PC-9 (cell line): ENCODE measurements at places on chromosomes 4 and X.

DNA sequence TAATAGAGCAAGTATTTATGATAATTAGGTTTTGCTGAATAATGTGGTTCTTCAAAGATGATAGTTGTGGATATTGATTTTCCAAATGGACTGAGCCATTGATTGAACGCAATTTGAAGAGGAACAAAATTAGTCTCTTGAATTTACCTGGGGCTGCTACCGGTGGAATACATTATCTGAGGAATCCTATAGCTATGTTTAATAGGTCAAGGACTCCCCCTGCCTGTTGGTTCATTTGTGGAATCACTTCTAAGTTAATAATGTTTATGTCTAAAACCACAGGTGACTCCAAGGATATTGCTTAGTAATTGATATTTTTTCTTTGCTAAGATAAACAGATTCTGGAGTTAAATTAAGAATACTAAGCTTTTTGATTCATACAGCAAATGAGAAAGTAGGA, 576.0 kb upstream of the PABPC4L start:
- no peaks in the 10 kb centered on the region for H3K27me3 ChIP-seq
- H3K27ac ChIP-seq: no peak overlapping the region
- DNase-seq: no peak
- H3K4me3 ChIP-seq: no peak overlapping the region
- H3K36me3 ChIP-seq: no peaks in the 10 kb centered on the region
- no peaks in the 10 kb centered on the region for H3K4me1 ChIP-seq

DNA sequence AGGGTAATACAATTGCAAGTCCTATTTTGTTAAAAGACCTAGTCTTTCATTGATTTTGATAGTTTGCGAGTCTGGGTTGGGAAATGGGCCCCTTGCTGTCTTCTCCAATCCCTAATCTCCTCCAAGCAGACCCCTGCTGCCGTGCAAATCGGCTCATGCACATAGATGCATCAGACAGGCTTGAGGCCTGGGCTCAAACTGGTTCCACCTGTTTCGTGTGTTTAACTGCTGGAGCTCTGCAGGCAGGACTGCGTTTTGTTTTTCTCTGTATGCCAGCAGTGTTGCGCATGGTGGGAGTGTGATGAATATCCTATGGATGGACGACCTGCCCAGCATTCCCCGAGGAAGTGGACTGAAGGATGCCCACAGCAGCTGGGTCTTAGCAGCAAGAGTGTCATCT, 133.9 kb downstream of the PDGFRA start:
- H3K4me3 ChIP-seq: no peak overlapping the region
- no peaks in the 10 kb centered on the region for H3K4me1 ChIP-seq
- no peaks in the 10 kb centered on the region for H3K27me3 ChIP-seq

GRCh38 chr4:31383767-31384166, 663.6 kb downstream of the PCDH7 start:
- H3K27me3 ChIP-seq: no peaks in the 10 kb centered on the region
- no peak overlapping the region for H3K27ac ChIP-seq
- DNase-seq: no peak
- H3K4me3 ChIP-seq: no peak overlapping the region
- H3K36me3 ChIP-seq: no peaks in the 10 kb centered on the region

GRCh38 chr4:113339430-113339813, 290.0 kb downstream of the ANK2 start:
- H3K4me3 ChIP-seq: no peak overlapping the region
- no peak for DNase-seq
- no peaks in the 10 kb centered on the region for H3K27me3 ChIP-seq
- no peaks in the 10 kb centered on the region for H3K4me1 ChIP-seq
- H3K27ac ChIP-seq: no peak overlapping the region

DNA sequence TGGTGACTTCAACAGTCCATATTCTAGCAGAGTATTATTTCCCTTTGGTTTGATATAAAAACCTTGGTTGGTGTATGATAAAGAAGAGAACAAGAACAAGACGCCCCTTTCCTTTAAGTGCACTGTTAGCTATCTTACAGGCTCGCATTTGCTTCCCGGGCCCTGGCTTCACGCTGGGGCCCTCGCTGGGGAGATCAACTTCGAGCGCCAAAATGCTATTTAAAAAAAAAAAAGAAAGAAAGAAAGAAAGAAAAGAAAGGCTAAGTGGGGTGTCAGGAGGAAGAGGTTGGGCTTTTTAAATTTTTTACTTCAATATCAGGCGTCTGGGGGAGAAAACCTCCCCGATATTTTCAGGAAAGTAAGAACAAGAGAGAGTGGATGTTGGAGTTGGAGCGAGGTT, 11.7 kb downstream of the ARX start:
- H3K36me3 ChIP-seq: no peaks in the 10 kb centered on the region
- H3K27me3 ChIP-seq: no peaks in the 10 kb centered on the region
- no peak for DNase-seq

GRCh38 chrX:13430136-13430827, 110.4 kb upstream of the ATXN3L start:
- no peaks in the 10 kb centered on the region for H3K27me3 ChIP-seq
- no peaks in the 10 kb centered on the region for H3K36me3 ChIP-seq
- H3K27ac ChIP-seq: no peak overlapping the region

DNA sequence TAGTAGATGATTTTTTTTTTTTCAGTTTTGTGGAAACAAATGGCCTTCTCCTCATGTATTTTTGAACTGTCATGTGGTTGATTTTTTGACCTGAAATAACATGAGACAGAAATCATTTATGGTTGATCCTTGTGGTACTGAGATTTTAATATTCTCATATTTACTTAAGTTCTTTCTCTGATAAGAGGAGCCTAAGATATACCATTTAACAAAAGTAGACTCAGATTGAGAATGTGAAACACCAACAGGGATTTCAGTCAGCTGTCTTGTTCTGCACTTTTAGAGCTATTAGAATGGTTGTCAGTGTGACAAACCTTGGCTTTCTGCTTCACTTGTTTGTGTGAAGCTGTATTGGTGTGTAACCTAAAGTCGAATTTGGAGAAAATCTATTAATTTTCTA, 575.7 kb downstream of the SPOCK3 start:
- no peak overlapping the region for H3K4me3 ChIP-seq
- H3K27me3 ChIP-seq: no peaks in the 10 kb centered on the region
- no peak overlapping the region for H3K27ac ChIP-seq
- no peak for DNase-seq
- H3K4me1 ChIP-seq: no peaks in the 10 kb centered on the region

- no peak overlapping the region for H3K4me3 ChIP-seq
- H3K27me3 ChIP-seq: no peaks in the 10 kb centered on the region
- H3K4me1 ChIP-seq: no peaks in the 10 kb centered on the region
- DNase-seq: no peak
- no peaks in the 10 kb centered on the region for H3K36me3 ChIP-seq
These were observed 28.5 kb upstream of the WNK3 start for GRCh38 chrX:54386314-54386713.

- no peak for DNase-seq
- H3K36me3 ChIP-seq: no peaks in the 10 kb centered on the region
- peaks cover 19% of the 10 kb centered on the region for H3K4me1 ChIP-seq
- H3K27ac ChIP-seq: no peak overlapping the region
- no peak overlapping the region for H3K4me3 ChIP-seq
These were observed 156.3 kb downstream of the GASK1B start for GRCh38 chr4:158016511-158016910.

- H3K4me3 ChIP-seq: peak overlapping the region; percentile 36; the same call in 1 of the 2 replicates
- no peaks in the 10 kb centered on the region for H3K36me3 ChIP-seq
- peak; percentile 88 for DNase-seq
These were observed 12.2 kb upstream of the CENPU start for GRCh38 chr4:184745831-184746795.

DNA sequence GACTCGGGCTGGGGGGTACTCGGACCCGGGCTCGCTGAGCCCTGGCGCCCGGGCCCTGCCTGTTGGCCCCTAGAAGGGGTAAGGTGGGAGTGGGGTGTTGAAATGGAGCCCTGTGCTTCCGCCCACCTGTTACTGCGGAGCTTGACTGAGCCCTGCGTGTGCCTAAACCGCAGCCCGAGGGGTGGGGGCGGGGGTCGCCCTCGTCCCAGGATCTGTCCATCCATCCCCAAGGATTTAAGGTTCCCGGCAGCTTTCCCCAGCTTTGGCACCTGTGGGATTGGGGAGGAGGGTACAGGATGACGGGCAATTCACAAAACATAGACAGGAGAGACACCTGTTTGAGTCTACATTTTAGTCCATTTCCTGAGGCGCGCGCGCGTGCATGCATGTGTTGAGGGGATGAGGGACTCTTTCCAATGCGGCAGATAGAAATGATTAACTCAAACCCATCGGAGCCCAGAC, 779 bp downstream of the GABRQ start:
- H3K27me3 ChIP-seq: no peaks in the 10 kb centered on the region
- no peaks in the 10 kb centered on the region for H3K36me3 ChIP-seq
- H3K4me3 ChIP-seq: no peak overlapping the region

DNA sequence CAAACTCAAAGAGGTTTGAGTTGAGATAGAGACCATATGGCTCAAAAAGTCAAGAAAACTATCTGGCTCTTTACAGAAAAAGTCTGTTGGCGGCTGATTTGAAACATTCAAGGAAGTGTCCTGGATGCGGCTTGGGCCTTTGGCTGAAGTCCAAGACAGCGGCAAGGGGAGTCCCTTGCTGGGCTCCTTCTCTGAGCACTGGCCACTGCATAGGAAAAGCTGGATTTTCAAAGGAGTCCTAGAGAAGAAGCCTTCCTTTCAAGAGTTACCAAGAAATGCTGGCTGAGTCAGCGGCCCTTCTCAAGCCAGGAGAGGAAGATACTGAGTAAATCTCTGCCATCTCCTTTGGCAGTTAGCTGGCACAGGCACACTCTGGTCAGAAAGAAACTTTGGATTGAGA, 12.1 kb downstream of the APLN start:
- H3K27ac ChIP-seq: no peak overlapping the region
- 0 out of 2 replicates have a peak, but pooled peaks cover 6% of the 10 kb centered on the region for H3K4me1 ChIP-seq
- DNase-seq: peak; percentile 58
- H3K36me3 ChIP-seq: no peaks in the 10 kb centered on the region
- no peaks in the 10 kb centered on the region for H3K27me3 ChIP-seq

GRCh38 chr4:183132865-183133264, 33.8 kb downstream of the WWC2 start:
- no peaks in the 10 kb centered on the region for H3K36me3 ChIP-seq
- H3K27ac ChIP-seq: no peak overlapping the region
- peaks cover 9% of the 10 kb centered on the region; the same call in 1 of the 2 replicates for H3K4me1 ChIP-seq
- no peak overlapping the region for H3K4me3 ChIP-seq
- no peak for DNase-seq
- no peaks in the 10 kb centered on the region for H3K27me3 ChIP-seq
